Kidney epithelial cell (primary cell): ENCODE measurements at places on chromosomes 11 and 22. TPM values are rescaled to one million over a fixed set of nuclear protein-coding genes. Genes with fewer than 3 reads are reported as not detected.

The BTBD18 gene
- total RNA-seq = not detected in 2 replicates

- peak; percentile 94 for DNase-seq
Measured at GRCh38 chr11:89381094-89381493, 110.1 kb downstream of the NOX4 start.

DNA sequence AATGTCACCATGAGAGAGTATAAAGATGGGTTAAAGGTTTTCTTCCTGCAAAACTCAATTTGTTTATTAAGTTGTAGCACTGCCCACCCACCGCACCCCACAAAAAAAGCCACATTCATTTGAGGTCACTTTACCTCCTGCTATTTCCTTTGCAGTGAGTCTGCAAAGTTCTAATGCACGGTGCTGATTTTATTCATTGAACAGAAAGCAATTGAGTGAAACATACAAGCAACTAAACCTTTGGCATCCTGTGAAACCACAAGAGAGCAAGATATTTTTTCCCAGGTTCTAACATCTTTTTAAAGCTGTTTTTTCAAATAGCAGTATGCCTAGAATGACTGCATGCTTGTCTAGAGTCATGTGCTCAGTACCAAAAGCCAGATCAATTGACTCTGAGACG lies 39.0 kb downstream of the RRAS2 start:
- peak; percentile 37 for DNase-seq

The TMEM86A gene
- 3.1 and 5.0 TPM in 2 replicates for total RNA-seq

DNA sequence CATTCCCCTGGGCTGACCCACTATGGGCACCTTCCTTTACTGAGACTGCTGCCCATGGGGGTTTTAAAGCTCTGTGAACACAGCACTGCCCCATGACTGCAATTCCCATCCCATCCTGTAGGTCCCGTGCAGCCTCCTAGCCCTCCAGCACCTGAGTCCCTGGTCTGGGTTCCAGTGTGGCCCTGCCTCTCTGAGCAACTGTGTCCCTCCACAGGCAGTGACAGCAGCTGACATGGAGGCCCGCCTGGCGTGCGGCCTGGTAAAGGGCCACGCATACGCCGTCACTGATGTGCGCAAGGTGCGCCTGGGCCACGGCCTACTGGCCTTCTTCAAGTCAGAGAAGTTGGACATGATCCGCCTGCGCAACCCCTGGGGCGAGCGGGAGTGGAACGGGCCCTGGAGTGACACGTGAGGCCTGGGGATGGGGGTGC lies 12.6 kb downstream of the OMP start:
- DNase-seq = no peak

GRCh38 chr11:8251616-8252295 lies 11.9 kb downstream of the LMO1 start:
- DNase-seq = no peak

The SYT8 gene
- 0.17 TPM in 1 of 2 replicates, not detected in the other for total RNA-seq

The ZNF280B gene
- 2.7 and 4.0 TPM in 2 replicates for total RNA-seq

The ACAD8 gene
- total RNA-seq = 20.0 and 20.4 TPM in 2 replicates

DNA sequence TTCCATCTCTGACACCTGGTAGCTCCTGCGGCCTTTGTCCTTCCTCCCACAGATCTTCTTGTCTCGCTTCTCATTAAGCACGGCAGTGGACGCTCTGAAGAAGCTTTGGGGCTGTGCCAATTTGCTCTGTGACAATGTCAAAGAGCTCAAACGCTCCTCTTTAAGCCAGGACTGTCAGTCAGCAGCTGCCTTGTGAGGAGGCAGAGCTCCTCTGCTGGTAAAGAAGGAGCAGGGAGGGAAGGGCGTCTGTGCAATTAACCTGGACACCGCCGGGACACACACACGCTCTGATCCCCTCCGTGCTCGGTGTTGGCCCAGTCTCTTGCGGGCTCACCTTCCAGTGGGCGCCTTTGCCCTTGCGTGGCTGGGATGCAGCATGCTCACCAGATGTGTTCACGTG lies 373.9 kb downstream of the BRD1 start:
- DNase-seq = no peak

DNA sequence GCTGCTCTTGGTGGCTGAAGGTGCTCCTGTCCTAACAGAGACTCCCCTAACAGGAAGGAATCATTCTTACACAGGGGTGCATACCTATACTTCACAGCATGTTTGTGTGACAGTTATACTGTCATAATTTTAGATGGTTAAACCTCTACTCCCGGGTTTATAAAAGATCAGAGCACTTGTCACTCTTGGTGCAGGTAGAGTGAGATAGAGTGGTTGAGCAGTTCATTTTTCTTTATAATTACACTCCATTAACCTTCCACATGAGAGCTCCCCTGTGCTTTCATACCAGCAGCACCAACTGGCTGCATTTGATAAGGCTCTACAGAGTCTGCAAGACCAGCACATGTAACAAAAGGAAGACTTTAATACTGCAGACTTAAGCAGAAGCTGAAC lies 72.9 kb downstream of the LARGE2 start:
- no peak for DNase-seq

- no peak for DNase-seq
Measured at GRCh38 chr11:50412832-50413231, 380.2 kb downstream of the OR4C45 start.

DNA sequence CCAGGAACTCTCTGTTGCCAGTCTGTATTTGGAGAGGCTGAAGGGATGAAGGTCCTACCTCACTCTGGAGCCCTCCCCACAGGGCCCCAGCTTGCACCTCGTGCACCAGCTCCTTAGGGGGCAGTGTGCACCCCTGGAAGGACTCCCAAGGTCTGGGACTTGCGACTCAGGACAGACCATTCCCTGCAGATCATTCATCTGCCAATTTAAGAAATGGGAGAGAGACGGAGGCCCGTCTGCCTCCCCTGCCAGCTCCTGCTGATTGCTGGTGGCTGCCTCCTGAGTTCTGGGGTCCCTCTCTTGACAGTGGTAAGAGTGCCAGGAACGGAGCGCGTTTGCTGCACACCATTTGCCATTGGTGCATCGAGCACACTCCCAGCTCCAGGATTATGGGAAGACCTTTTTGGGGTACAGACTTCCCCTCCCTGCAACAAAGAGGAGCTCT lies 27.4 kb upstream of the MALAT1 start:
- DNase-seq = no peak

The MIAT gene
- 0.50 and 3.0 TPM in 2 replicates for total RNA-seq

DNA sequence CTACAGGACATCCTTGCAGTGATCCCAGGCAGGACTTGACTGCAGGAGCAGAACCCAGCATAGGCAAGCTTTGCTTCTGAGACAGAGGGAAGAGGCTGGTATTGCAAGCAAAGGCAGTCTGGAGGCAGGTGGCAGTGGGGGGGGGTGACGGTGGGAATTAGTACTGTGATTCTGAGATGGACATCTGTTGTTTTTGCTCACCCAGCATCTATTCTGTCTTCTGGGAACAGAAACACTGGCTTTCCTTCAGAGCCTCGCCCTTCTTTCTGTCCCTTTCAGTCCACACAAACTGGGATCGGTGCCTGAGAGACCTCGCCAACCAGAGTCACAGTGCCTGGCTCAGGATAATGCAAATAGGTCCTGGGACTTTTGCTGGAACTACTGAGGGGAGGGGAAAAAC lies 31.2 kb upstream of the RASL10A start:
- no peak for DNase-seq

The P2RY6 gene
- total RNA-seq = 4.5 and 6.1 TPM in 2 replicates

GRCh38 chr11:48025984-48026340 lies 45.6 kb downstream of the PTPRJ start:
- DNase-seq = no peak

The ACRV1 gene
- not detected in 2 replicates for total RNA-seq
